ENCODE measurements at places on chromosomes 4 and X.
A peak's percentile ranks its signal among the peaks of the same experiment; 100 is the strongest.

DNA sequence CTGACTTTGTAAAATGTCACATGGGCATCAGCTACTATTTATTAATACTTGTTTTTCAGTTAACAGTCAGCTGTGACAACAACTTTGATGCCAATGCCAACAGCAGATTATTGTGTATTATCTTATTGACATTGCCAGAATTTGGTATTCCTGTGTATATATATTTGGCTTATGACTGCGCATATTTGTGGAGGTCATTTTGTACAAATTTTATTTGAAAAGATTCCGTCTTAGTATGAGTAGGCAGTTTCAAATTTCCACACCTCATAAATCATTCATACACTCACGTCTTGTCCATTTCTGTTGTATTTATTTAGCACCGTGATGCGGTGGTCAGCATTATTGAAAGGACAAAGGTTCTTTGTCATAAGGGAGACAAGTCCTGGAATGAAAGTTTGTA, 558.2 kb upstream of the NDST4 start:
- no peak for DNase-seq

GRCh38 chr4:13642170-13642950, 14.8 kb upstream of the BOD1L1 start:
- DNase-seq: peak; percentile 20

GRCh38 chrX:129653971-129654651, 645 bp downstream of the APLN start:
- no peak for DNase-seq

DNA sequence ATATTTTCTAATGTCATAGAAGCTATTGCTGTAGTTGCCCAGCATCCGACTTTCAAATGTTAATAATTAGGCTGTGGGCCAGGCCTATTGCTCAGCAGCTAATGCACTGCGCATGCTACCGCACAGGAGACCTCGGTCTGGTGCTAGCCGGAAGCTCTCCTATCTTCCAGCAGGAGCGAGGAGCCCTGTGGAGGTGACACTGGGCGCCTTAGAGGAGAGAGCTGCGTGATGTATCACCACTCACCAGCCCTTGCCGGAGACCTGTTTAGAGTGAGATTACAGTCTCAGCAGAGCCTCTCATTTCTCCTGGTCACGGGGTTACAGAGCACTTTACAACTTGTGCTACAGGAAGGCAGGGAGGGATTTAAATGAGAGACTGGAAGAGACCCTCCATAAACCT, 31.1 kb upstream of the MID1IP1 start:
- DNase-seq: no peak

- no peak for DNase-seq
Measured at GRCh38 chr4:7844594-7844991, 95.1 kb downstream of the AFAP1 start.

DNA sequence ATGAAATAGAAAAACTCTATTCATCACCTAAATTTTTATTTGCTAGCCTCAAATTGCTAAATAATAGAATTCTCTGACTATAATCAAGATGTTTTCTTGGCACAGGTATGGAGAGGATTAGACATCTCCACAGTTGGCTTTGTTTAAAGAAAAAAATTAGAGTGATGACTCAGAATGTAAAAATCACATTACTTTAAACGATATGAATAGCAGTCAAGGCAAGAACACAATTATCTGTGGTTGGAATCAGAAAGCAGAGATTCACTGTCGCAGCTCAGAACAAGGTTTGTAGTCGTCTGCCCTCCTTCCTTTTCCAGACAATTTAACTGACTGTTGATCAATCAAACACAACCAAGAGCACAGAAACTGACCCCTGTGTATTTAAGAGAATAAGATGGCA, 32.2 kb upstream of the CCKAR start:
- DNase-seq: no peak

DNA sequence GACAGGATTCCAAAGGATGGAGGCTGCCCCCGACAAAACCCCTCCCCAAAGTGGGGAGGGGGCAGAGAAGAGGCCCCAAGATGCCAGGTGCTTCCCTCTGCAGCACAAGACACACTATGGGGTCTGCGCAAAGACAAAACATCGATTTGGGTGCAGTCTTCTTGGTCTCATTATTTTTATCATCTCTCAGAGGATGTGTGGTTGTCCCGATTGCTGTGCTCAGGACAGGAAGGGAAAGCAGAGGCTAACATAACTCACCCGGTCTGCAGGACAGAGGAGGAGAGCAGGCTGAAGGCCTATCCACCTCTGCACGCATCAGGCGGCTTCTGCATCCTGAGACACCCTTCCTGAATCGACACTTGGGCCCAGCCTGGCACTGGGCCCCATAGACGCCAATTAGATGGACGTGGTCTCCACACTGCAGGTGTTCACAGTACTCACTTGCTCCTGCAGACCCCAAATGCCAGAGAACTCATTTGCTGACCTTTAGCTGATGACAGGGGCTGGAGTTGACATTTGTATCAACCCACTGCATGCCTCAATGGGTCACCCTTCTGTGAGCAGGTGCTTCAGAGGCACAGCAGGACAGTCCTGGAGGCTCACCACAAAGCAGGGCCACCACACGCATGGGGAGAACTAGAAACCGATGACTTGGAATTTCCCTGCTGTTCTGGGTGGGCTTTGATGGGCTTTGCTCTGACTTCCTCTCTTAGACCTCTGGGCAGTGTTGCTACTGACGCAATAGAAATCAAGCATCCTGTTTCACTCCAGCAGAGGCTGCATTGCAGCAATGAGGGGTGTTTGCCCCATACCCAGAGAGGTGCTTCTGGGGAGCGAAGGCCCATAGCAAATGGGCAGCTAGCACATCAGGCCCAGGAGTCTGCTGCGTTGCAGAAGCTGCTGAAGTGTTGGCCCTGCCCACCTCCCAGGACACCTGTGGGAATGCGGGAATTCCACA, 96.3 kb upstream of the ENPP6 start:
- DNase-seq: no peak

DNA sequence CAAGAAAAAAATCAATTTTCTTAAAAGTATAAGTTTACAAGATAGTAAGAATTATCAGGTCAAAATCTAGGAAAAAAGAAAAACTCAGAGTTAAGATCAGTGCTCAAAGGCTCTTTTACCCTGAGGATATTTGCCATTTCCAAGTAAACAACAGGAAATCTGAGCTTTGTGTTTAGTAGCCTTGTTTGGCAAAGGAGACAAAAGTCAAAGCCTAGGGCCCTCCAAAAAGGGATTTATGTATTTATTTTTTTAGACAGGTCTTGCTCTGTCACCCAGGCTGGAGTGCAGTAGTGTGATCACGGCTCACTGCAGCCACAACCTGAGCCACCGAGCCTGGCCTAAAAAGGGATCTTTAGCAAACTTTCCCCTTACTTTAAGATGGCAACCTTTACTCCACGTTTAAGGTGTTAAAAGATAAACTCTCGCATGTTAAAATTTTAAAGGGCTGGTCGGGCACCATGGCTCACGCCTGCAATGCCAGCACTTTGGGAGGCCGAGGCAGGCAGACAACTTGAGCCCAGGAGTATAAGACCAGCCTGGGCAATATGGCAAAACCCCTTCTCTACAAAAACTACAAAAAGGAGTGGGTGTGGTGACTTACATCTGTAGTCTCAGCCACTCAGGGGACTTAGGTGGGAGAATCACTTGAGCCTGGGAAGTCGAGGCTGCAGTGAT, 21.3 kb upstream of the OPHN1 start:
- DNase-seq: no peak

All from NCI-H2029 treated with DMSO at 0.1 percent for 48 hours (cell line).